Large intestine (tissue), 12 donors: ENCODE measurements at places on chromosomes 2 and 18.

- no peak for DNase-seq
These were observed 291.4 kb downstream of the THSD7B start for GRCh38 chr2:137056704-137057103.

GRCh38 chr2:118774458-118775133 lies 72.9 kb downstream of the EN1 start:
- peak; percentile 58 for DNase-seq

DNA sequence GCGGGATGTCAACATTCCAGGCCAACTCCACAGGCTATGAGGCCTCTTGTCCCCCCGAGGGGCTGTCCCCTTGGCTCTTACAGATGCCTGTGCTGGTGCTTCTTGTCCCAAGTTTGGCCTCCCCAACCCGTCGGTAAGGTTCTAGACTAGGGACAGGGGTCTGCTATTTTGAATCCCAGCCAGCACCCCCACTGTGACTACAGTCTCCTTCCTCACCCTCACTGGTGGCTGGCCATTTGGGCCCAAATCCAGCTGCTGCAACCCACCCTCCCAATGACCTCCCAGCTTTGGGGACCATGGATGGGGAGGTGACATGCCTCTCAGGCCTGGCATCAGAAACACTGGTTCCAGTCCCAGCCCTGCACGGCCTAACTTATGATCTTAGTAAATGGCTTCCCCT lies 18.7 kb downstream of the CFAP65 start:
- DNase-seq: no peak

- no peak for DNase-seq
These were observed 71.2 kb upstream of the DOCK10 start for GRCh38 chr2:225113371-225114015.

DNA sequence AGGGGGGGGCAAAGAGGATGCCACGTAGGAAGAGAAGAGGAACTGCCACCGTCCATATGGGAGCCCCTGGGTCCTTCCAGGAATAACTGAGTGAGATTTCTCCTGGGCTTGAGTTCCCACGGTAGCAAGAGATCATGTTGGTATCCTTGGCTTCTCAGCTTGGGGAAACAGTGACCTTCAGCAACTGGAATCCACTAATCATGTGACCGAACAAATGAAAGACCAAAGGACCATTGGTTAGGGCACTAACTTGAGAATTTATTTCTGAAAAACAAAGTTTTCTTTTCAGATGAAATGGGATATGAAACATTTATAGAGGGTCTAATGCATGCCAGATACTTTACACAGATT lies 259.4 kb upstream of the ID2 start:
- DNase-seq: no peak

DNA sequence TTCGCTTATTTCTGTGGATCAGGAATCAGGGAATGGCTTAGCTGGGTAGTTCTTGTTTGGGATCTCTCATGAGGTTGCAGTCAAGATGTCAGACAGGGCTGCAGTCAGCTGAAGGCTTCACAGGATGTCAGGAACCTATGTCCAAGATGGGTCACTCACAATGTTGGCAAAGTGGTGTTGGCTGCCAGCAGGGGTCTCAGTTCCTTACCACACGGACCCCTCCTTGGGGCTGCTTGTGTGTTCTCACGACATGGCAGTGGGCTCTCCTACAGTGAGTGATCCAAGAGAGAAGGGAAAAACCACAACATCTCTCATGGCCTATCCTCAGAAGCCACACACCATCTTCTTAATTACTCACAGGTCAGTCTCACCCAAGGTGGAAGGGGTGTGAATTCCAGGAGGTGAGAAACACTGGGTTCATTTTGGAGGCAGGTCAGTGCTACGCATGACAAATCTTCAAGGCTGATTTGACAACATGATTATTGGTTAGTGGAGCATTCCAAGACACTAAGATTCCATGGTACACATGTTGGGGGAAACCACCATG lies 1.3 kb upstream of the ANTXR1 start:
- no peak for DNase-seq

DNA sequence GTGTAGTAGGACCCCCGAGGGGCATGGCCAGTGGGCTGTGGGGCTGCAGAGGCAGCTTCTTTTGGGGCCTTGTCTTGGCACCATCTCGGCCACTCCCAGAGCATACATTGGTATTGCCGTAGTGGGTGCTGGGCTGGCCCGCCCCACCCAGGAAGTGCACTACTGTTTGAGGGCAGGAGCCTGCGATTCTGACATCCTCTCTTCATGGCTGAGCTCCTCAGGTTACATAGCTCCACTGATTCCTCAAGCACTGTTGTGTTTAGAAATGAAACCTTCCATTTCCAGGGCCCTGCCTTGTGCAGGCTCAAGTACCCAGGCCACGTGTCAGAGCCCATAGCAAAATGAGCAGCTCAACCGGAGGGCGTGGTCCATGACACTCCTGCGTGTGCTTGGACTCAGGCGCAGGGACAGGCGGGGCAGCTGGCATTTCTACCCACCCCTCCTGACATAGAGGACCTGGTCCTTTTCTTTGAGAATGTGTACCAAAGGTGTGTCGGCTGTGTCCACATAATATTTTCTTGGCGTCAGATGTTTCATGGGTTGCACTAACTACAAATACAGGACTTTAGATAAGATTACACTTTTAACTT lies 67.9 kb downstream of the DGKD start:
- peak; percentile 96 for DNase-seq

GRCh38 chr2:141611176-141611571 lies 519.6 kb downstream of the LRP1B start:
- DNase-seq: no peak

DNA sequence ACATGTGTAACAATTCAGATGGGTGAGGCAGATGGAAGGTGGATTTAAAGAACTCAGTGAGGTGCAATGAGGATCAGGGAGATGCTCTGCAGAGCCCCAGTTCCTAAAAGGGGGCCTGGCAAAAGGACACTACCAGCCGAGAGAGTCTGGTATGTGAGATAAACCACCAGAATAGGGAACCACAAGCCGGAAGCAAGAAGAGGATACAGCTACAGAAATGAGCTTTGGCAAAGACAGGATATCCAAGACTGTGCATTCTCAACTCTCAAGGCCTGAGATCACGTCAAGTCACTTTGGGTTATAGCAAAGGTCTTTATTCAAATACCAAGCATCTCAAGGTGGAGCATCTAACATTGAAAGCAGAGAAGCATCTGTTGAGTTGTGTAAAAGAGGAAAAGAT lies 293.5 kb downstream of the ARHGAP15 start:
- DNase-seq: no peak

- DNase-seq: no peak
These were observed 88.0 kb downstream of the TPO start for GRCh38 chr2:1501038-1501851.

DNA sequence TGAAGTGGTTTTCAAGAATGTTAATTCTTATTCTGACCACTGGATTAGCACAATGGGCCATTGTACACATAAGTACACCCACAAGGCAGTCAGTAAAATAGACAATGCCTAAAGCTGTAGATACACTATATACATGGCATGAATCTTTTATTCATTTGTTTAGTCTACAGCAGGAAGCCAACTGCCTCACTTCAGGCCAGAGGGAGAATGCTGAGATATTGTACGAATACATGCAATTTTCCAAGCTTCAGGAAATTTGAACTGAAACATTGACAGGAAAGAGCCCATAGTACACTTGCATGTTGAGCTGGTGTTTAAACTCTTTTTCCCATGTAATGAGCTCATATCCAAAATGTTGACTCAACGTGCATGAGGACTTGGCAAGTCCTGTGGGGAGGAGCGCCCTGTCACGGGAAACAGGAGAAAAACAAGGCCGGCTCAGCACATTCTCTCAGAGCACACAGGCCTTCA lies 111.6 kb upstream of the CYP1B1 start:
- peak; percentile 29 for DNase-seq

GRCh38 chr2:138823666-138824065 lies 43.5 kb upstream of the NXPH2 start:
- no peak for DNase-seq

DNA sequence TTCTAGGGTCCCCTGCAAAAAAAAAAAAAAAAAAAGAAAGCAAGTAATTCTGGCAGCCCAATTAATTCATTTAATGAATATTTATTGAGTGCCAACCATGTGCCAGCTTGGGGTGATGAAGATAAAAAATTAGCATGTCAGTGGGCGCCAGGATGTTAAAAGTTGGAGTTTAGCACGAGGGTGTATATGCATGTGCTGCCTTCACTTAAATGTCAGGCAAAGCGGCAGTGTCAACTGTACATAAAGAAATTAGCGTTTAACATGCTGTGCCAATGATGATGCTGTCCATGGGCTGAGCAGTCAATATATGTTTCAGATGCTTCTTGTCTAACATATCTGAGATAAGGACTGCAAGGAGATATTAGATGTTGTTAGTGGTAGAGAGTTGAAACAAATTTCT lies 49.5 kb downstream of the ASAP2 start:
- no peak for DNase-seq

GRCh38 chr18:3852321-3852720 lies 402.3 kb downstream of the TGIF1 start:
- DNase-seq: no peak

DNA sequence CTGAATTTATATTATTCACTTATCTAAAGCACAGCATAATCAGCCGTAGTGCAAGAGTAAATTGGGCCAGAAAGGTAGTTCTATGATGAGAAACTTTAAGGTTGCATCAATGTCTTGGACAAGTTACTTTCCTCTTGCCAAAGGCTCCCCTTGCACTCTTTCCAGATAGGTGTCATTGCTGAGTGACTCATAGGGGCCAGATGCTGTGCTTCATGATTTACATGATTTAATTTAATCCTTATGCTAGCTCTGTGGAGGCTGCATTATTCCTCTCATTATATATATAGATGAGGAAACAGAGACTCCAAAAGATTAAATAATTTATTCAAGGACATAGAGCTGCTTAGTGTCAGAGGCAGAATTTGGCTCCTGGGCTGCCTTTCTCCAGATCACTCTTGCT lies 5.0 kb downstream of the CFAP221 start:
- DNase-seq: no peak

GRCh38 chr2:122029456-122029855 lies 274.0 kb downstream of the TSN start:
- no peak for DNase-seq

- no peak for DNase-seq
These were observed 86.6 kb downstream of the ORC4 start for GRCh38 chr2:147933931-147934330.

GRCh38 chr18:73791081-73791480 lies 356.6 kb downstream of the FBXO15 start:
- no peak for DNase-seq
